ENCODE measurements at places on chromosomes 6 and 20.

DNA sequence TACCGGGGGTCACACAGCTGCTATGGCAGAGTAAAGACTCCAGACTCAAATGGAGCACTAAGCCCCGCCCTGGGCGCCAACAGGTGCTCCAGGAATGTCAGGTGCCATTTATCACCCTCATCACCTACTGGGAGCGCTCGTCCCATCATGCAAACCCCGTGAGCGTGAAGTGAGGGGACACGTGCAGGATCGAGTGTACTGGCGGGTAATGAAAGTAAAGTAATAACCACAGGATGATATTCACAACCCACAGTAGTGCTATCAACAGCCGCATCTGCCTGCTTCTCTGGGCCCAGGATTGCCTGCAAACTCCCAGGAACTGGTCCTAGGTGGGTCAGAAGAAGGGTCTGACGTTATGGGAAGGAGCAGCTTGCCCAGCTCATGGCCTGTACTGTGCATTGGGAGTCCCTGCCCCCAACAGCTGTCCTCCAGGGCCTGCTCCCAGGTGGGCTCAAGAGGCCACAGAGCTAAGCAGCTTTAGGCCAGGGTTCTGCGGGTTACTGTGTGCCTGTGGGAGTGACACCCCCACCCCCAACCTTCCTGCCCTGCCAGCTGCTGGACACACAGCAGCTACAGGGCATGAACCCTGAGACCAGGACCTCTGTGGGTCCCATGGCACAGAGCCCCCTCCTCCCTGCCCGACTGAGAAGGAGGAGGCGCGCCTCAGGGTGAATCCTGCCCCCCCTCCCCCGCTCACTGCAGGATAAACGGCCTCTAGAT lies 120.5 kb upstream of the SULF2 start:
- no peak for DNase-seq

DNA sequence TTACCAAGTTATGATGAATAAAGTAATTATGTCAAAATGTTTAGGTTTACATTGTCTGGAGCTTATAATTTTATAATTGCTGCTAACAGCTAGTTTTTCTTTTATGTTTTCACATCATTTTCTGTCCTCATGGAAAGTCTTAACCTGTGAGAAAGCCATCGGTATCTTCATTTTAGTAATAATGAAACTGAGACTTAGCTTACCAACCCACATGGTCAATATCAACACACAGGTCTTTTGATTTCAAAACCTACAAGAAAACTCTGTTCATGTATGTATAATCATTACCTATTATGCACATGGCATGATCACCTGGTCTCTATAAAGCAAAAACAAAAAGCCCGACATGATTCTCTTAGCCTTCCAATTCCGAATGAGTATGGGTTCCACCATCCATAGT lies 61.9 kb downstream of the KCNQ5 start:
- DNase-seq: no peak

DNA sequence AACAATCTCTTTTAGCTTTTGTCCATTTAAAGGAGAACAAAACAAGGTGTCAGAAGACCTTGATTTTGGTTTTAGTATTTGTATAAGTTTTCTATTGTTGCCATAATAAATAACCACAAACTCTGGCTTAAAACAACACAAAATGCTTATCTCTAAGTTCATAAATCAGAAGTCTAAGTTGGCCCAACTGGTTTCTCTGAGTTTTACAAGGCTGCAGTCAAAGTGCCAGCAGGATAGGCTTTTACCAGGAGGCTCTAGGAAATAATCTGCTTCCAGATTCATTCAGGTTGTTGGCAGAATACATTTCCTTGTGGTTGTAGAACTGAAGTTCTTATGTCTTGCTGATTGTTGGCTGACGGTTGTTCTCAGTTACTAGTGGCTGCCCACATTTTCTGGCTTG lies 147.2 kb upstream of the HMGCLL1 start:
- no peak for DNase-seq

DNA sequence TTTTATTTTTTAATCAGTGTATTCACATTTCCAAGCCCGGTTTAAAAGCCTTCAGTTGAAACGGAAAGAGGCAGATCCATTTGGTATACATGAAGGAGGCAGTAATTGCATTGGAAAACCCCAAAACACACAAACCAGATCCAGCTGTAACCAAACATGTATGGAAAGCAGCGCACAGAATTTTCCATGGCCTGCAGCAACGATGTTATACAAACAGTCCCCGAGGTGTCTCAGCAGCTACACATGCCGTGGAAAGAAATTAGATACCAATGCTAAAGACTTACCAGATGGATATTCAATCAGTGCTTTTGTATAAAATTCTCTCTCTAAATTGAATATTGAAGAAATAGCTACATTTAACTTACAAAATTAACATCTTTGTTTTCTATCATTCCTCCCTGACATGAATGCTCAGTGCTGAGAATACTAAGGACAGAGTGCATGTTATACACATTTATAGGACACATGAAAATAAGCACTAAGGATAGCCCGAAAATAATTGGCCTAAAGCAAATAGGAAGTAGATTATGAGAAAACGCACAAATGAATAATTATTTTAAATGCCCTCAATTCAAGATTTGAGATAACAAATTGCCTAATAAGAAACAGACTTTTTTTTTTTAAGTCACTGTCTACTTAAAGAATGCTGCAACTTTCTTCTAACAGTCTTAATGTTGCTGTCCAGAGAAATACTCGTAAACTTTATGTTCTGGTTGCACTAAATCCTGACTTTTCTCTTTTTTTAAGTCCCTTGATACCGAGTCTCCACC lies 713.1 kb downstream of the HDGFL1 start:
- DNase-seq: no peak

DNA sequence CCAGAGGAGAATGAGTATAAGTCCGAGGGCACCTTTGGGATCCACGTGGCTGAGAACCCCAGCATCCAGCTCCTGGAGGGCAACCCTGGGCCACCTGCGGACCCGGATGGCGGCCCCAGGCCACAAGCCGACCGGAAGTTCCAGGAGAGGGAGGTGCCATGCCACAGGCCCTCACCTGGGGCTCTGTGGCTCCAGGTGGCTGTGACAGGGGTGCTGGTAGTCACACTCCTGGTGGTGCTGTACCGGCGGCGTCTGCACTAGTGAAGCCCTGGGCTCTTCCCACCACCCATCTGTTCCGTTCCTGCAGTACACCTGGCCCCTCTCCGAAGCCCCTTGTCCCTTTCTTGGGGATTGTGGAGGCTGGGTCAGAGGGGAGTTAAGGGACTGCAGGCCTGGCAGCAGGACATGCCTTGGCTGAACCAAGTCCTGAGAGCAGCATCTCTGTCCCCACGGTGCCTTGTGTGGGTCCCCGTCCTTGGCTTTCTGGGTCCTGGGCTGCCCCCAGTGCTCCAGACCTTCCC lies 19.3 kb downstream of the MAVS start:
- no peak for DNase-seq

DNA sequence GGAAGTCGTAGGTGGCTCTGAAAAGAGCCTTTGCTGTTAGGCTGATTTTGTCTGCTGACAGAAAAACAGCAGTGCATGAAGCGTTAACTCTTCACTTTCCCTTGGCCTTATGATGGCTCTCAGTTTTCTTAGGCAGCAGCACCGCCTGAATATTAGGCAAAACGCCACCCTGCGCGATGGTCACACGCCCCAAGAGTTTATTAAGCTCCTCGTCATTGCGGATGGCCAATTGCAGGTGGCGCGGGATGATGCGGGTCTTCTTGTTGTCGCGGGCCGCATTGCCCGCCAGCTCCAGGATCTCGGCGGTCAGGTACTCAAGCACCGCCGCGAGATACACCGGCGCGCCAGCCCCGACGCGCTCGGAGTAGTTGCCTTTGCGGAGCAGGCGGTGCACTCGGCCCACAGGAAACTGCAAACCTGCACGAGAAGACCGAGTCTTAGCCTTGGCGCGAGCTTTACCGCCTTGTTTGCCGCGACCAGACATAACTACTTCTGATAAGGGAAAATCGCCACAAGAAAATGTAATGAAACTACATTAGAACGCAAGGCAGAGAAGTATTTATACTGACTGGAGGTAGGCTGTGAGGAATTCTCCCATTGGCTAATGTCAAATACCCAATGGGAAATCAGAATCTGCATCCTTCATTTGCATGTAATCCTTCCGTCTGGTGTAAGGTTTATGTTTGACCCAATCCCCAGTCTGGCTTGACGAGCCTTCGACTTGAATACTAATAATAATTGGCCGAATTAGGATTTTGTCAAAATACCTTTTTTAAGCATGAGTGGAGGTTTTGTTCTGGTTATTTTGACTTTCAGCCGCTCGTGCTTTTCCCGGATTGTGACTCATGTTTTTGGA lies 53.9 kb upstream of the HFE start:
- DNase-seq: no peak

- DNase-seq: no peak
Observed at GRCh38 chr6:169905041-169905807, 153.8 kb downstream of the ERMARD start.

- no peak for DNase-seq
Observed at GRCh38 chr6:114740547-114740946, 397.7 kb upstream of the HS3ST5 start.

- peak; percentile 39 for DNase-seq
Observed at GRCh38 chr6:30463651-30464618, 25.4 kb upstream of the HLA-E start.

GRCh38 chr20:10558635-10559187 lies 115.1 kb downstream of the JAG1 start:
- peak; percentile 1 for DNase-seq

DNA sequence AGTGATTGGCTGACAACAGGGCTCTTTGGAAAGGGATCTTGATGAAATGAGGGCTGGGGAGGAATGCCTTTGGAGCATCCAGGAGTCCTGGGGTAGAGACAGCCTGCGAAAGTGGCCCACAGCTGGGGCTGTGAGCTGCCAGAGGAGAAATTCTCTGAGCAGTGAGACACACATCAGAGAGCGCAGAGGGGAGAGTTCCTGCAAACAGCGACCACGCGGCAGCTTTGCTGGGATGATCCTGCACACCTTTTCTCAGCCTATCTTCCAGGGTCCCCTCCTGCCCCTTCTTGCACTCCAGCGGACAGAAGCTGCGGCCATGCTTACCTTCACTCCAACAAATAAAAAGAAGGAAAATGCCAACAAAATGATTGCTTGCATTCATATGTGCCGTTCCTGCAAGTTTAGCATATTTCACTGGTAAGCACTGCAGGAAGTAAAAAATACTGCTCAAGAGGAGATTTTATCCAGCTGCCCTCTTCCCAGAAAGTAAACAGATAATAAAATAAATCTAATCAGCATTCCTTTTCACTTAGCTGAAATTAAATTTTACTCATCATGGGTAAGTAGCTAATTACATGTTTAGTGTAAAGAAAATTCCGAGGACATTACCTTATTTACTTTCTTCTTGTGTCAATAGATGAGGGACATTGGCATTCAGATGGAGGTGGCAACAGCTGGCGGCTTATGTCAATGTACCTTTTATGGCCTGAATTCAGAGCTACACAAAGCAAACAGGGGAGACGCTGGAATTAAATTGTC lies 339.9 kb upstream of the ARID1B start:
- no peak for DNase-seq

- no peak for DNase-seq
Observed at GRCh38 chr6:139553916-139554315, 179.5 kb upstream of the CITED2 start.

DNA sequence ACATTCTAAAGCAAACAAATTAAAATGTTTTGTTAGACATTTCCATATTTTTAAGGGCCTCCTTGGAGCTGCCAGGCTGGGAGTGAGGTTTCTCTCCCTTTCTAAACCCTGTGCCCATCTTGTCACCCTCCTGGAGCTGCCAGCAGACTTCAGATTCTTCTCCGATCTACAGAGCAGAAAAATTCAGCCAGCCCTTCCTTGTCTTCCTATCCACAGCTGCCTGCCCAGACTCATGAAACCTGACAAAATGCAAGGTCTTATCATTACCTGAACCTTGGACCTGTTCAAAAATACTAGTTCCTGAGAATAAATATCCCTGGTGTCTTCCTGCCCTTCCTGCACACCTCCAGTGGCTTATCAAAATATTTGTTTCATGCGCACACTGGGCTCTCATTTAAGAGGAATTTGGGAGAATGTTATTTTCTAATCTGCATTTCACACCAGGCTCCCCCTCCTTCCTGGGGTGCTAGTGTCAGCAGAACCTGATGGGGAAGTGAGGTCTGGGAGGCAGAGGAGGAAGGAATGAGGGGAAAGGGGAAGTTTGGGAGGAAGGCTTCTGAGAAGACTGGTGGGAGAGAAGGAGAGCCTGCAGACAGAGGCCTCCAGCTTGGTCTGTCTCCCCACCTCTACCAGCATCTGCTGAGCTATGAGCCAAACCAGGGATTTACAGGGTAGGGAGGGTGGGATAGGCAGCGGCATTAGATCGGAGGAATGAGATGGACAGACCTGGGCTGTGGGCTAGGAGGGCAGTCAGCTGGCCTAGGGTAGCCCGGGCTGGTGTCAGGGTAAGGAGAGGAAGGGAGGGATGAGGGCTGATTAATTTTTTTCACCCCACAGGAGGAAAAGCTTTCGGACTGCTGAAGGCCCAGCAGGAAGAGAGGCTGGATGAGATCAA lies at the start of gene AIF1:
AIF1 (plus strand) TSS at position 551 of the 895 bp plus-strand sequence; CDS start at position 647, 96 bp downstream.
- DNase-seq: no peak

DNA sequence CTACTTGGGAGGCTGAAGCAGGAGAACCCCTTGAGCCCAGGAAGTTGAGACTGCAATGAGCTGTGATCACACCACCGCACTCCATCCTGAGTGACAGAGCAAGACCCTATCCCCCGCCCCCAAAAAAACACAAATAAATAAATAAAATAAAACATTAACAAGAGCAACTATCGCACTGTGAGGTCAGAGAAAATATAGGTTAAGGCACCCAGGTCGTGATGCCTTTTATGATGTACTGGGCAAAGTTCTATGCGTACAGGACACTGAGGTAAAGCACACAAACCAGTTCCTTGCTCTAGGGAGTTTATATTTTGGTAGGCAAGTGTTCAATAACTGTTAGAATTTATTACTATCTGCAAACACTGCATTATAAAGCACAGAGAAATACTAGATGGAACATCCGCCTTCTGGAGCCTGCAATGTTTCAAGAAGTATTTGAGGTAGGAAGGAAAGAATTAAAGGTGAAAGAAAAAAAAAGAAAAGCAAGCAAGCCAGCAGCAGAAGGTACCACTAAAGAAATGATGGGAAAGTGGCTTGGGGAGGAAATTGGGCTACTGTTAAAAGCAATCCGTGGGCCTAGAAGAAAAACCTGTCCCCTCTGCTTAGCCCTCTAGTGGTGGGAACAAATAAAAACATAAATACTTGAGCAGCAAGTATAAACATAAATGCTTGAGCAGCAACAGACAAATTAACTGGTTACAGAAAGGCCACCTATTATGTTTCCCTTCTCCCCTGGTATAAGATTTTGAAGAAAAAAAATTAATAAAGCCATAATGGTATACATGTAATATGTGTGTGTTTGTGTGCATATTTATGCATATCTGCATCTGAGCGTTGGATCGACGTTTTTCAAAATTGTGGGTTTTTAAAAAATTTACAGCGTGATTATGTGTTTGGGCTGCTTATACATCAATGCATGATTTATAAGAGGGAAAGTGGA lies 128.0 kb downstream of the PHACTR1 start:
- DNase-seq: no peak

- DNase-seq: no peak
Observed at GRCh38 chr20:62723351-62723750, 14.7 kb downstream of the NTSR1 start.

- DNase-seq: no peak
Observed at GRCh38 chr20:64196309-64196708, 32.1 kb downstream of the MYT1 start.

GRCh38 chr6:159692303-159693127 lies 526 bp downstream of the SOD2 start:
- peak; percentile 17 for DNase-seq

GRCh38 chr20:47237715-47238114 lies 118.8 kb downstream of the ZMYND8 start:
- no peak for DNase-seq

- DNase-seq: no peak
Observed at GRCh38 chr6:50791900-50792508, 26.7 kb upstream of the TFAP2B start.

GRCh38 chr6:75893058-75893775 lies 144.2 kb downstream of the MYO6 start:
- no peak for DNase-seq
